ENCODE measurements at places on chromosomes 5 and 9.

DNA sequence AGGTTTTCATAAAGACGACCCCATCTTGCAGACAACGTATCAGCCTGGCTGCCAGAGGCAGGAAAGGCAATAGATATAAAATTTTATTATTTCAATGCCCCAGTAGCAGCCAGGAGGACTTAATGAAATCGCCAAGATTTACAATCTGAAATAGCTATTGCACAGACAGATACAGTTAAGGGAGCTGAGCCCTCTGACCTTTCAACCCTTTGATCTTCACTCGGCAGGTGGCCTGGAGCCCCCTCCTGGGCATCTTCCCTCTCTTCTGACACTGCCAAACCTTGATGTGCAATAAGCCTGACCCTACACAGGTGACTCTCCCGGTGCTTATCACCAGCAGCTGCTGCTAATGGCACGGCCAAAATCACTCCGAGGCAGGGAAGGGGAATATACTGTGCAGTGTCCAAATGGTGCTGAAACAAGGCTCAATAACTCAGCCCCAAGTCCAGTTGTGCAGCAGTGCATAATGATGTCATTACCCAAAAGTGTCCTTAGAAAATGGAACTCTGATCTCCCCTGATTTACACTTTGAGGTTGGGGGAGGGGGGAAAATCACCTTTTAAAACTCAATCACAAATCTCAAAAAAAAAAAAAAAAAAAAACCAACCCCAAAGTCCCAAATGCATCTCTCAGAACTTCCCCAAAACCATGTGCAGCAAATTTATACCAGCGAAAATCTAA, 242.0 kb downstream of the CRB2 start:
- DNase-seq = no peak

DNA sequence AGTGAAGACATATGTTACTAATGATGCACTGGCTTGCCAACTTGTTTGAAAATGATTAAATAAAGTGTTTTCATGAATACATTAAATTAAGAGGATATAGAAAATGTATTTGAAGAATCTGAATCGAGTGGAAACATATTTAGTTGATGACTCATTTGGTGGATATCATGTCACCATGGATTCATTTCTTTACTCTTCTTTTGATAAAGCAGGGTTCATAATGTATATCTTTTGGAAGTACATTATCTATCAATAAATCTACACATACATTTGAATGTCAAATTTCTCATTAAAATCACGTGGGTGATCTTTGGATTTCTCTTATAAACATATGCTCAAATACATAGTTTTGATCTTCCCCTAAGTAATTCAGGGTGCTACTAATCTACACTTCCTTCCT, 1148.1 kb upstream of the ACO1 start:
- no peak for DNase-seq

GRCh38 chr9:20262611-20263010, 359.7 kb downstream of the MLLT3 start:
- DNase-seq = no peak

DNA sequence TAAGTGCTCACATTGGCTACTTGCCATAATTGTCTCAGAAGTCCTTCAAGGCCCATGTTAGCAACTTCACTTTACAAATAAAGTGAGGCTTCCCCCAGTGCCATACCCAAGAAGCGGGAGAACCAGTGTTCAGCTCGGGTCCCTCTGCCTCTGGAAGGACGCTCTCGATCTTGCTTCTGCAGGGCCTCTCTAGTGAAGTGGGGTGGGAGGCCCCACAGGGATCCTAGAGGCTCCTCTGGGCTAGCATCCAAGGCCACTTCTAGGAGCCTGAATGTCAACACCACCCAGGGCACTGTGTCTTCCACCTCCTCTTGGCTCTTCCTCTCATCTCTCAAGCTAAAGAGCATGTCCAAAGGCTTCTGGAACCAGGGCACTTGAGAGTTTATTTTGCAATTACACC, 282.5 kb downstream of the GADD45G start:
- no peak for DNase-seq

DNA sequence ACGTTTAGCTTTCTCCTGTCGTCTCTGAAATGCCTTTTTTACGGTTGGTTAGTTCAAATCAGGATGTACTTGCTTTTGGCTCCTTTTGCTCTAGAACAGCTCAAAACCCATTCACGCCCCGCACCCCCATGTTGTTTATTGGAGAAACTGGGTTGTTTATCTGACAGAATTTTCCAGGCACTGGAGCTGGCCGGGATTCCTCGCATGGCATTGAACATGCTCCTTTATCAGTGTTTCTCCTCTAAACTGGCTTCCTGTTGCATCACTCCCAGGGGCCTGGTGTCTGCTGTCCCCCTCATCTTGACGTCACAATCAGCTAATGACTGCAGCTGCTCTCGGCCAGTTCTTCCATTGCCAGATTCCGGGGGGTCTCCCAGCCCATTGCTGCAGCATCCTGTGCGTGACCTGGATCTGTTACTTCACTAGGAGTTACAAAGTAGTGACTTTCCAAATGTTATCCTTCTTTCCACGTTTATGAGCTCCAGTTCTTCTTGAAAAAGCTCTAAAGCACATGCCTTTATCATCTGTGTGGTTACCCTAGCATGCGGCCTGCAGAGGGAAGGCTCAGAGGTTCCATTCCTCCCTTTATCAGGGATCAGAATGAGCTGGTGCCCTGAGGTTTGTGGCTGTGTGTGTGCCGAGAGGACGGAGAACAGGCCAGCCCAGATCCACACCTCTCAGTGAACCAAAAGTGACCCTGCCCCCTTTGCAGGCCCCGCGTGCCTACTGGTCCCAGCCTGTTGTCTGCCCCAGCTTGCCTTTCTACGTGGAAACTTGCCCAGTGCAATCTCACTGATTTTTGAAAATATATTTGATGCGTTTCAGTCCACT, 27.5 kb downstream of the FAM163B start:
- DNase-seq = no peak

DNA sequence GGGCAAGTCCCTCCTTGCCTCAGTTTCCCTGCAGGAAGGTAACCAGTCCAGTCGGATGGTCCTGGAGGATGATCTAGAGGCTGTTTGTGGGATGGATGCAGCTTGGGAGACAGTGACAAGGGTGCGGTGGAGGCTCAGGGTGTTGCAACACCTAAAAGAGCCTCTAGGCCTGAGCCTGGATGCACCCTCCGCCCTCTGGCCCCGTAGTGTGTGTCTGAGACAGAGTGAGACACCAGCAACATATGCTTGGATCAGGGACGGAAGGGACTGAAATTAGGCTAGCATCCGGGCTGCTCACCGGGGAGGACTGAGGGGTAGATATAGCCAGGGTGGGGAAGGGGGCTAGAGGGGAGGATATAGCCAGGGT, 1.1 kb downstream of the CRAT start:
- DNase-seq = no peak

- DNase-seq = peak; percentile 75
Observed at GRCh38 chr5:142006363-142007236, 6.2 kb downstream of the GNPDA1 start.

DNA sequence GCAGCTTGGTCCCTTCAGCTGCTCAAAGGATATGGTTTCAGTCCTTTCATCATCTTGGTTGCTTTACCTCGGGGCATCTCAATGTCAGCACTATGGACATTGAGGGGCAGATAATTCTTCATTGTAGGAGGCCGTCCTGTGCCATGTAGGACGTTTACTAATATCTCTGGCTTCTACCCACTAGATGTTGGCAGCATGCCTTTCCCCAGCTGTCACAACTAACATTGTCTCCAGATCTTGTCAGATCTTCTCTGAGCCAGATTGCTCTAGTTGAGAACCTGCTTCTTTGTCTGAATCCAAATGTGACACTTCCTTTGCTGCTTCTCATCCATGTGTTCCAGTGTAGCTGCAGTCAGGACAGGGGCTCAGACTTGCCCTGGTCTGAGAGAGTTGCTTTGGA, 10.3 kb downstream of the PTPA start:
- DNase-seq = no peak

- DNase-seq = no peak
Observed at GRCh38 chr9:70481471-70481870, 67.0 kb upstream of the KLF9 start.

DNA sequence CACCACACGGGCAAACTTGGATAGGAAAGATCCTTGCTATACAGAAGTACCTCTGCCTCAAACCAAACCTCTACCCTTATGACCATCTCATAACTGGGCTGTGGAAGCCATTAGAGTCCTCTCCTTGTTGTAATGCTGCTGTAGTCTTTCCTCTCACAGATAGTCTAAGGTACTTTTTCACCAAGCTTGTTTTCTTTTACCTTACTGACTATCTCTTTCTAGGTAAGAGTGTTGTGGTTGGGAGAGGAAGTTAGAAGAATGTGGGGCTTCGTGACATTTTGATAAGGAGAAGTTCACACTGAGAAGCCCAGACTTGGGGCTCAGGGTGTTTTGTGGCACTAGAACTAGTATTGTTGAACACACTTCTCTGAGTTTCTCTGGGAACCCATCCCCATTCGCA, 8.9 kb downstream of the CFAP95 start:
- DNase-seq = peak; percentile 24

GRCh38 chr9:127562841-127563401, 49.2 kb upstream of the STXBP1 start:
- DNase-seq = no peak

GRCh38 chr5:77774981-77775789, 954 bp downstream of the TBCA start:
- no peak for DNase-seq

DNA sequence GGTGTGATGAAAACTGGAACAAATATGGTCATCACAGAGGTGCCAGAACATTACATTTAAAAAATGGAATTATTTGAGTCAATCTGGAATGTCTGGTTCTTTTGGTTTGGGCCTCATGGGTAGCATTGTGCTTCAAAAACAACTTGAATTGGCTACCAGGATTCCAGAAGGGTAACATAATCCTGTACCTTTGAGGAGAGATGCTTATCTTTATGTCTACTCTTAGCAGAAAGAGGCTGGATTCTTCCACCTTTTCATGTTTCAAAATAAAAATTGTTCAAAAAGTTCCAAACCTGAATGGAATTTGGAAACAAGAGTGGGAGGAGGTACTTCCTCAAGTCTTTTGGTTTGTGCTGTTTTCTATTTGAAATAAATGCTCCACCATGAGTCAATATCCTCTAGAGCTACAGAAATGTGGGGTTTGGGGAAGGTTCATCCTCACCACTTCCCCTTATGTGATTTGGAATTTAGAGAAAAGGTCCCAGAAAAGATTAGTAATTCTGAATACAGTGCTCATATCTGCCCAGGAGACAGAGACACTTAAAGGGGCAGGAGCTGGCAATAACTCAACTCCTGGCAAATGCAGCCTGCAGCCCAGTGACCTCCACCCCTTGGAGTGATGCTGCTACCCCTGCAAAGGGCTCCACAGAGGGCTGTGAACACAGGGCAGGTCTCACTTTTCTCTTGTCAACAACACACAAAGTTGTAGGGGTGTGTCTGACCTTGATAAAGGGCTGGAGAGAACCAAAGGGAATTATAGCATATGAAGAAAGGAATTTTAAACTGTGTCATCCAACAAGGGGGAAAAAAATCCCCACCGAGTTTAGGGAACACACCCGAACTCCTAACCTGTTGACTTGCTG, 272.8 kb downstream of the CWC27 start:
- no peak for DNase-seq

DNA sequence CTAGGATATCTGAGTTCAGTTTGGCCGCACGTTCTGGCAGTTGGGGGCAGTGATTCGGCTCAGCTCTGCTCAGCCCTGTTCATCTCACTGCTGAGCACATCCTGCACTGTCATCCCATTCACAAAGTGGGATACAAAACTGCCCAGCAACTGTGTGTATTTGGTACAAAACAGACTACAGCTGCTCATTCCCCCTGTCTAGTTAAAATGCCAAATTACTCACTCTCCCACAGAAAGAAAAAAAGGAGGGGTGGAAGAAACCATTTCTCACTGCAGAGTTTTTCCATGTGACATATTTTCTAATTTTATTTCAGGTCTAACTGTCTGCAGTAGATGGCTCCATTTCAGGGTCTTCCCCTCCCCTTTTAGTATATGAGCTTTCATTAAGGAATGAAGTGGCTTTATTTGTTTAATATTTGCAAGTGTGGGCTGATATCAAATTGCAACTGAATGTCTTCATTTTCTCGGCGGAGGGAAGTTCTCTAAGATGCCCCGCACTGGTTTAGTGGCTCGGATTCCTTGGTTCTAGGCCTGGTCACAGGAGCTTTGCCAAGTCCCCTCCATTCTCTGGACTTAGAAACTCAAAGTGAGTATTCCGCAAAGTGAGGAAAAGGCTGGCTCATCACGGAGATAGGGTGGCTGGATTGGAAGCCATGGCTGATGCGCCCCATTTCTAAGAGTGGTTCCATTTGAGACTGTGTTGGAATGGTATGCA, 14.7 kb downstream of the COL15A1 start:
- DNase-seq = no peak

DNA sequence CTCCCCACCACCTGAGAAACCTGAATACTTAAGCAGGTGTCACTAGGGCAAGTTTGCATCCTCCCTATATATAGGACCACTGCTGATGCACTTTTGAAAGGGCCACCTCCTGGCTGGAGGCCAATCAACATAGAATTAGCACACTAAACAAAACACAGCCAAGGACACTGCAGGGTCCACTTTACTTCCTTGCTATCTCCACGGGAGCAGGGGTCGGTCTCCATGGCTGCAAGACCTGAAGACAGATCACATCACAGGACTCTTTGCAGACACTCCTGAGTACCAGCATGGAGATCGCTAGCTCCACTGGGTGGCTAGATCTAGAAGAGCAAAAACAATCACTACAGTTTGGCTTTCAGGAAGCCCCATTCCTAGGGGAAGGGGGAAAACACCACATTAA, 72.3 kb downstream of the C9orf153 start:
- no peak for DNase-seq

- DNase-seq = peak; percentile 74
Observed at GRCh38 chr5:96714951-96715451, 52.8 kb downstream of the CAST start.

DNA sequence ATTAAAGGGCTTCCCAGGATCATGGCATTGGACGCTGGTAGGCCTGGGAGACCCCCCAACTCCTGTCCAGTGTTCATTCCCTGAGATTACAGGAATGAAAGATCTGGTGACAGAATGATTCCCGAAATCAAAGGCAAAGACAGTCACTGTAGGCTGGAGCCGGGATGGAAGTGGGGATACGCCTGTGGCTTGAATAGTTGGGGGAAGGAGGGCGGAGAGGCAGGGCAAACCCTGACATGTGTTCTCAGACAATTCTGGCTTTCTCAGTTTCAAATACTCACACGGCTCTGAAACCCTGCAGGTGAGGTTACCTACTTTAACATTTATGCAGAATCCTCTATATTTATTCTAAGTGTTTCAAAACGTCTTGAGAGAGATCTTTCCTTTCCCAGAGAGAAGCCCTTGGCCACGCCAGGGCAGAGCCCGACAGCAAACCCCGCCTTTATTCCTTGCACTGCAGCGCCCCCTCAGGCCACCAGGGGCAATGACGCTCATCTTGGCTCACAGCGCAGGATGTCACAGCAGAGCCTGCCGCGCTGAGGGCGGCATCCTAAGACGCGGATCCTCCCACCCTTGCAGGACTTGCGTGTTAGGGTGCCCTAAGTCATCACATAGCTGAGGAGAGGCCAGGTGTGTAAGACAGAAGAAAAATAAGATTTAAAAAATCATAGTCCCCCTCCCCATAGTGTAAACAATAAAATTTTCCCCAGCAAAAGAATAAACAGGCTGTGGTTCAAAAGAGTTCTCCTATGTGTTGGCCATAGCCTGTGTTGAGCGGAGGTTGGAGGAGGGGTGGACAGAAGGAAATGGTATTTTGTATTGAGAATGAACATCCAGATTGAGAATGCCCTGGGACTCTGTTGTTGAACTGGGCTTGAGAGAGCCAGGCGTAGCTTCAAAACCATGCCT, 284.5 kb downstream of the NTRK2 start:
- DNase-seq = peak; percentile 6

GRCh38 chr5:150118561-150119229, 32.3 kb upstream of the CSF1R start:
- no peak for DNase-seq

- no peak for DNase-seq
Observed at GRCh38 chr9:22206833-22207232, 197.7 kb upstream of the CDKN2B start.

GRCh38 chr5:157611571-157612476, 36.2 kb upstream of the ADAM19 start:
- DNase-seq = no peak

Measured in CD4-positive, alpha-beta T cell treated with Interleukin-15 for 4 hours (primary cell).